ENCODE measurements at places on chromosomes 2 and 18.

GRCh38 chr2:40488927-40489677 lies 37.2 kb upstream of the SLC8A1 start:
- DNase-seq = no peak

DNA sequence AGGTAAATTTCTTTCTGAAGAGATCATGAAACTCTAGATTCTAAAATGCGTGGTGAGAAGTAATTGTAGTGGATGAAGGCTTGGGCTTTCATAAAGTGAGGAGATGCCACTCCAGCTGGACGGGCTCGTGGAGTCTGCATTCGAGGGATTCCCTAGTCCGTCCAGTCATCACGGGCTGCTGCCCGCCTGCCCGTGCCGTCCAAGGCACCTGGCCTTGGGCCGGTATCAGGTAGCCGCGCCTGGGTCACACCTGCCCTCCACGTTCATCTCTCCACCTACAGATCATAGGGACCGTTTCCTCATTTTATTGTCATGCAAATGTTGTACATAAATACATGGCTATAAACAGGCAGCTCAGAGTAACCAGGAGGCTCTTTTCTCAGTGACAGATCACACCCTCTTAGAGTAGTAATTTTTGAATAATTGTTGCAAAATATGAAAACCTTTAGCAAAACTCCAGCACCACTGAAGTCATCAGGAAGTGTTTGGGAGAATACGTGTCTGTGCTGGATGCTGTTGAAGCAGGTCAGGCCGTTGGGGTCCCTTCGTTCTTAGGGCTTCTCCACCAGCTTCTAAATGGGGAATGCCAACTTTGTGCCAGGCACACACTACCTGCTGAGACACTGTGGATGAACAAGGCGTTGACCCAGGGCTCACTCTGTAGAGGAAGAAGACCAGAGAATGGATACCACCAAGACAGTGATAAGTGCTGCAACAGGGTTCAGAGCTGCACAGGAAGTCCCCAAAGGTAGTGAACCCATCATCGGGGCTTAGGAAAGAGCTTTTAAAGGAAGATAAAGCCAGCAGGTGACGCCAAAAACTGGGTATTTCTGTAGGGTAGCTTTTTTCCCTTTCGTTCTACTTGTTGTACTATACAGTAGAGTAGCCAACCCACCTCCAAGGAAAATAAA lies 112.5 kb downstream of the FAM210A start:
- no peak for DNase-seq

GRCh38 chr2:133516405-133517026 lies 51.7 kb downstream of the NCKAP5 start:
- DNase-seq = no peak

DNA sequence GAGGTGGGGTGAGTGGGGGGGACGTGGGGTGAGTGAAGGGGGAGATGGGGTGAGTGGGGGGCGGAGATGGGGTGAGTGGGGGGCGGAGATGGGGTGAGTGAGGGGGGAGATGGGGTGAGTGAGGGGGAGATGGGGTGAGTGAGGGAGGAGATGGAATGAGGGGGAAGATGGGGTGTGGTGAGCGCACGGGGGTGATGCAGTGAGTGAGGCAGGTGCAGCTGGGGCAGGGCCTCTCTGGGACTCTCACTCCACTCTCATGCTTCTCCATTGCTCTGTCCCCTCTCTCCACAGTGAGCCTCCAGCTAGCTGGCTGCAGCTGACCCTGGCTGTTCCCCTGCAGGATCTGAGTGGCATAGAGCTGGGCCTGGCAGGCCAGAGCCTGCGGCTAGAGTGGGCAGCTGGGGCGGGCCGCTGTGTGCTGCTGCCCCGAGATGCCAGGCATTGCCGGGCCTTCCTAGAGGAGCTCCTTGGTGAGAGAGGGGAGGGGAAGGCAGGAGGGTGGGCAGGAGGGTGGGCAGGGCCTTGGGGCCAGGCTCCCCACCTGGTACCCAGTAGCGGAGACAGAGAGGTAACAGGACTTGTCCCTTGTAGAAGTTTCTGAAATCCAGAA lies 13.9 kb upstream of the SLC4A3 start:
- DNase-seq = no peak

- no peak for DNase-seq
Measured at GRCh38 chr2:188916736-188917135, 57.4 kb upstream of the COL3A1 start.

- no peak for DNase-seq
Measured at GRCh38 chr2:1717113-1717512, 27.2 kb downstream of the PXDN start.

DNA sequence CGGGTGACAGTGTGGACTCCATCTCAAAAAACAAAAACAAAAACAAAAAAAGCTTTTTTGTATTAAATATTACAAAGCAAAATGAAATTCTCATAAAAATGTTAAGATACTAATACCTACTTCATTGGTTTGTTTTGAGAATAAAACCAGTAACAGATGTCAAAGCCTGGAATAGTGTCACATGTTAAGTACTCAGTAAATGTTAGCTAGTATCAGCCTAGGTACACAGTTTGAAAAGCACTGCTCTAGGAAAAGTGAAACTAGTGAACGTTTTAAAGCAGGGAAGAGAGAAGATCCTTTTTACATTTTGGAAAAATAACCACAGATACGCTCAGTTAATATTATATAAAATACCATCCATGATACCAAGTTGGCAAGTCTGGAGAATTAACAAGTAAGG lies 37.1 kb upstream of the ADAM17 start:
- DNase-seq = no peak

DNA sequence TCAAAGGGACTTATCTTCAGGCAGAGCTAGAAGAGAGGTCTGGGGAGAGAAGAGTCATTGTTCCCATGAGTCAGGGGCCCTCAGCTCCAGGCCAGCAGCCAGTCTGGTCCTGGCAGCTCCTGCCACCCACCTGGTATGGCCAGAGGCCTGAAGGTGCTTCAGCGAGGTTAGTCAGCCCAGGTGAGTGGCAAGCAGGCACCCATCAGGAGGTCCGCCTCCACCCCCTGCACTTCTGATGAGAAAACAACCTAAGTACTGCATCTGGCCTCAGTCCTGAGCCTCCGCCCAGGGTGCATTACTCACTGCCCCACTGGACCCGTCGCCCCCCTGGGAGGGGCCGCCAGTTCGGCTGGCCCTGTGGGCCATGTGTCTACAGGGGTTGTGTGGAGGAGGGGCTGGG lies 130.2 kb downstream of the INHBB start:
- no peak for DNase-seq

DNA sequence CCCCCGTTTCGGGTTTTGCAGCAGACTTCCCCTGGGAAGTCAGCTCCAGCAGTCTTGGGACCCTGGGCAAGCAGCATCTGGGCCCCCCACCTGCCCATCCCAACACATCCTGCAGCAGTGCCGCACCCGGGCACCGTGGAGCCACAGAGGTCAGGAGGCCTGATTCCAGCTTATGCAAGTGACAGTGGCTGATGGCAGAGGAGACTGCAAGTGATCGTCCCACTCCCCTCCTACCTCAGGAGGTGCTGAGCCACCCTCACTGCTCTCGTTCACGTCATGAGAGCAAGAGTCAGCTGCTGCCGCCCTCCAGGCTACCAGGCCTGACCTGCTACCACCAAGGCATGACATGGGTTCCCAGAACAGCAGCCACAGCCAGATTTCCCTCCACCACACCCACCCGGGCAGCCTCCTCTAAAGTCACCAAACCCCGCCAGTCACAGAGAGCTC lies 18.2 kb downstream of the COX7A2L start:
- no peak for DNase-seq

GRCh38 chr18:30298769-30299168 lies 743.8 kb downstream of the DSC3 start:
- no peak for DNase-seq

All from stimulated activated CD8-positive, alpha-beta memory T cell treated with anti-CD3 and anti-CD28 coated beads, Interleukin-7, amount 100 ng/mL, for 1 hour (primary cell).